ENCODE measurements at places on chromosomes 16 and 17.

DNA sequence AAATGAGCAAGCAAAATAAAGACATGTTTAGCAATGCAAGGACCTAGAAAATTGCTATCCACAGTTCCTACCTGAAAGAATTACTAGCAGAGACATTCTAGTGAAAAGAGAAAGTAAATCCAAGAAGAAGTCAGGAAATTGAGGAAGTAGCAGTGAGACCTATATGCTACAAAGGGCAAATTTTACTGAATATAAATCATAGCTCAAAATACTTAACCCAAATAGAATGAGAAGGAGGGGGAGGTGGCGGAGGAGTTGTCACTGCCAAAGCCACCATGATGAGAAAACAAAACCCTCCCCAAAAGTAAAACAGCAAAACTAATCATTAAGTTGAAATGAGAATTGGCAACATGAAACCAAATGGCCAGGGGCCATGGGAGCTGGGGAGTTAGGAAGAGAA is 39.3 kb downstream of the PITPNM3 start:
- DNase-seq: no peak

DNA sequence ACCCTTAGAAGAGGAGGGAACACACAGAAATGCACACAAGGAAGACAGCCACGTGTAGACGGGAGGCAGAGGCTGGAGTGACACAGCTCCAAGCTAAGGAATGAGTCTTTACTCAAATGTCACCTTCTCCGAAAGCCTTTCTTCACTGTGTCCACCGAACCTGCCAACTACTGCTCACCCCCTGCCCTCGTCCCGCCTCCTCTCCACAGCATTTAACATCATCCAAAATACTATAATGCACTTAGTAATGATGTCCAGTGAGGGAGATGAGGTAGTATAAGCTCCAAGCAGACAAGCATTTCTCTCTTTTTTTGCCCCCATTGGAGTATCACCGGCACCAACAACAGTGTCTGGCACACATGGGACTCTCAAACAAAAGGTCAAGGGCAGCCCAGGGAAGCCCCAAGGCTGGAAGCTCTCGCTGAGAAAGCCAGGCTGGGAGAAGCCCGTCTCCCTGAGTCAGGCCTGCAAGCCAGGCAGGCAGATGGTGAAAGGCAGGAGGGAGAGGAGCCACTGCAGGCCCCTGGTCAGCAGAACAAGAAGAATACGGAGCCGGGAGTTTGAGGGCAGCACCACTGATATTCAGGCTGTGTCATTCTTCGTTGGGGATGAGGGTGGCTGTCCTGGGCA is 25.9 kb downstream of the ZFHX3 start:
- DNase-seq: no peak

DNA sequence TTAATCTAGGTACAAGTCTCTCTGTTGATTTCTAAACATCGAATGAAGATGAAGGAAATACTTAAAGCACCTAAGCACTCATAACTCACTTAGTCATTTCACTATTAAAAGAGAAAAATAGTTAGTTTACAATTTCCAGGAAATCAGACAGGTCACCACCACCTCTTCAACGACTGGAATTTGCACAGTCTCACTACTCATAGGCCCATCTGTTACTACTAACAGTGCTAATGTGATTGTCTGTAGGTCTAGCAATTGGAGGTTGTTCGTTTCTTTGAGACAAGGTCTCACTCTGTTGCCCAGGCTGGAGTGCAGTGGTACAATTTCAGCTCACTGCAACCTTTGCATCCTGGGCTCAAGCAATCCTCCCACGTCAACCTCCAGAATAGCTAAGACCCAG is 444.6 kb downstream of the MAF start:
- DNase-seq: no peak

GRCh38 chr16:88702371-88703210 is 3.6 kb downstream of the RNF166 start:
- no peak for DNase-seq

- no peak for DNase-seq
Measured at GRCh38 chr16:2432801-2433505, 3.7 kb downstream of the CCNF start.

DNA sequence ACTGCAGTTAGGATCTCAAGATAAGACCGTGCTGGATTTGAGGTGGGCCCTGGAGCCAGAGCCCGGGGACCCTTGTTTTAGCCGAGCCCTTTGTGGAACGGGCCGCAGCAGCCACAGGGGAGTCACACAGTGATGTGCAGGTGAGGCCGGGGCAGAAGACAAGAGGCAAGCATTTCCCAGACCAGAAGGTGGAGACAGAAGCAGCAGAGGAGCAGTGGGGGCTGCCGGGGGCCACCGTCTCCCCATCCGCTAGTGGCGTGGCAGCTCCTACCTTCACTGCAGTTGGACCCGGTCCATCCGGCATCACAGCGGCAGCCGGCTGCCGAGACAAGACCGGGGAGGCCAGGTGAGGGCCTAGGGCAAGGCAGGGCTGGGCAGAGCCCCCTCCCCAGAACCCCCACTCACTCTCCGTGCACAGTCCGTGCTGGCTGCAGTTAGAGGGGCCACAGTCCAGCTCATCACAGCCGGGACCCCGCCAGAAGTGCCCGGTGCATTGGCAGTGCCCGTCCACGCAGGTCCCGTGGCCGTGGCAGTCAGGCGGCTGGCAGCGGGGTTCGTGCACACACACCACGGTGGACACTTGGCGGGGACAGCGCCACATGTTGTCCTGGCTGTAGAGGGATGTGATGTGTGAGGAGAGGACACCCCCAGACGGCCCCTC is 6.0 kb downstream of the NAGPA start:
- no peak for DNase-seq

DNA sequence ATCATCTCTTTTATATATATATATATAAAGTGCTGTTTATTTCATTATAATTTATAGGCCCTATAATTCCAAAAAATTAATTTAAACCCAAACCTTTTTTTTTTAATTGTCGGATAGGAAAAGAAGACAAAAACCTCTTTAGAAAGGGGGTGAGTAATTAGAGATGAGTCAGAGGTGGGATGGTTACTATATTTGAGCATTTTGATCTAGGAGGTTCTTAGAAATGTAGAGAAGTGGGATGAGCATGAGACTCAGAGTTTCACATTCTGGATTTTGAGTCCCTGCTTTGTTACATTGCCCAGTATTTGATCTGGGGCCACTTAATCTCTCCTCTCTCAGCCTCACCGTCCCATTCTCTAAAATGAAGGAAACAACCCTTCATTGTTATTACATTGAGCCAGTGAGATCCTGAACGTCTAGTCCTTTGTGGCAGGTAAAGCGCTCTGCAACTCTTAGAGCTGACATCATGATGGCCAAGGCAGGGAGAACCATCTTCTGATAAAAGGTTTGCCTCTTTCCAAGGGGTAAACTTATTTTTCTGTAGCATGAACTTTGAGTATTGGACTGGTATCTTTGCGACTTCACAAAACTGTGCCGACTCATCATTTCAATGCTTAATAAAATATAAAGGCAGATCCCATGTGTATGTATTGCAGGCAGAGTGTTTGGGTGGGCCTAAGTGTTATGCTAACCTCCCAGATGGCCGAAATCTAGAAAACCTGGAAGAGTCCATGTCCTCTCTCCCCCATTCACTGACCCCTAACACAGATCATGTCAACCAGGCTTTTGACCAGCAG is 21.3 kb downstream of the HS3ST3B1 start:
- DNase-seq: no peak

DNA sequence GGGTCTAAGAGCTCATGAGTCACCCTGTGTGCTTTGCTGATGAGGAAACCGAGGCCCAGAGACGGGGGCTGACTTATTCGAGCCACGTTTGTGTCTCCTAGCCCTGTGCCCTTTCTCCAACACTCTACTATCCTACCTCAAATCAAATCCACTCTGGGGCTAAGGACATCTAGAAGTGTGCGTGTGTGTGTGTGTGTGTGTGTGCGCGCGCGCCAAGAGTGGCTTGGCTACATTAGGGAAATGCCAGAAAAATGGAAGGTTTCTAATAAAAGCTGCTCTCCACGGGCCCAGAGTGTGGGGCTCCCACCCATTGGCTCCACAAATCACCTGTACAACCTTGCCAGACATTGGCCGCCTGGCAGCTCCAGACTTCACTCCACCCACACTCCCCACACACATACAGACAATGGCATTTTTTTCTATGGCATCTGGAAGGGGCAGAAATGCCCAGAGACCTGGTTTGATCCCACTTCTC is 30.3 kb upstream of the PHOSPHO1 start:
- no peak for DNase-seq

- no peak for DNase-seq
Measured at GRCh38 chr17:61597607-61598006, 6.6 kb upstream of the NACA2 start.

DNA sequence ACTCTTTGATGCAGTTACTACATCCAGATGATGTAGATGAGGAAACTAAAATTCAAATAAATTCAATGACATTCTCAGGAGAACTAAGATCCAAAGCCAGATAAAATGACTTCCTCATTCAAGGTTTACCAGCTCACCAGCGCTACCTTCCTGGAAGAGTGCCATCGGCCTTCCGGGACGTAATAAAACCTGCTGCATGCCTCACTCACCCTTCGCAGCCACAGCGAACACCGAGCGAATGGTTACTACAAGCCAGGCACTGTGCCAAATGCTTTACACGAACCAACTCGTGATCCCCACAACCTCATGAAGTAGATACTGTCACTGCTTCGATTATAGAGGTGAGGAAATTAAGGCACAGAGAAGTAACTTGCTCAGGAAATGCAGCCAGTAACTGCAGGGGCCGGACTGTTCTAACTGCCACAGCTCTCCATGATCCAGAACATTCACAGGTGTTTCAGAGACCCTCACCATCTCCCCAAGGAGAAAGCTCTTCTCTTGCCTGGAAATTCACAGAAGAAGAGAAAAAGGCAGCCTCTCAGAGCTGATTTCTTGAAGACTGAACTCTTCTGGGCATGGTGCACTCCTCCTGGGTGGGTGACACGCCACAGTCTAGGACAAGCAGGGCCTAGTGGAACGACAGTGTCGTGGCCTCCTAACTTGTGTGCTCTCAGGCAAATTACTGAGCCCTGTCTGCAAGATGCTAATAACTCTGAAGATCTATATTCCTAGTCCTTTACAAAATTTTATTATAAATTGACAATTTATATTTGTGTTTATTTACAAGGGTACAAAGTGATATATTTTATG is 46.8 kb downstream of the HIC1 start:
- DNase-seq: no peak

DNA sequence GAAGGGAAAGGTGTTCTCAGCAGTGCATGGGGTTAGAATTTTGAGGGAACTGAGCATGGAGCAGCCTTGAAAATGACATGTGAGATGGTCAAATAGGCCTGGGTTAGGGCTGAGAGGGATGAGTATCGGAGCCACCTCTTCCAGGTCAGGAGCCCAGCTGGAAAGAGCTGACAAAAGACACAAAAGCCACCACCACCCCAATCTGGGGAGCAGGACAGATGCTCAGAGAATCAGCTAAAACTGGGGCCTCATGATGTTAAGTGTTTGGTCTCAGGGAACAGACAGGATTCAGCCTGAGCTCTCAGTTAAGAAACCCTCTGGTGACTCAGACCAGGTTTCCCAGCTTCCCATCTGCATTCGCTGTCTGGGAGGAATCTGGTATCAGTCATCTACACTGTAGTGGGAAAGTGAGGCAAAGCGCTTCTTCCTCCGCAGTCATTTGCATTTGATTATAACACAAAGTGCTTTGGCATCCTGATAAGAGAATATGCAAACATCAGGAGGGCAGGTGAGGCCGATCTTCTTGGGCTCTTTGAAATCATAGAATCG is 2.6 kb downstream of the WNT9B start:
- DNase-seq: no peak

GRCh38 chr17:30398328-30399041 is 19.8 kb downstream of the CPD start:
- no peak for DNase-seq

DNA sequence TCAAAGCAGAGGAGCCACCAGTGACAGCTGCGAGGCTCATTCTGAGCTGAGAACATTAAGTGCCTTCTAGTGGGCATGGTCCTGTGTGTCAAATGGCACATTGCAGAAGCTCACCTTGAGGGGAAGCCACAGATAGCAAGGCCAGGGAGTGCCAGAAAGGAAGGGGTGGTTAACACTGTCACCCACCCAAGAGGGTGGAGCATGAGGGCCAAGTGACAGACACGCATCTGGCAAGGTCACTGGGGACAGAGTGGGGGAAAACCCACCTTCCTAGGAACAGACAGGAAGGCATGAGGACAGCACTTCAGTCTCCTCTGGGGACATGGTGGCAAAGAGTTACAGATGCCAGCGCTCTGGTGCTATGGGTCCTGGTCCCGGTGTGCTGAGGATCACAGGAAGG is 22.1 kb downstream of the NUBP1 start:
- no peak for DNase-seq

DNA sequence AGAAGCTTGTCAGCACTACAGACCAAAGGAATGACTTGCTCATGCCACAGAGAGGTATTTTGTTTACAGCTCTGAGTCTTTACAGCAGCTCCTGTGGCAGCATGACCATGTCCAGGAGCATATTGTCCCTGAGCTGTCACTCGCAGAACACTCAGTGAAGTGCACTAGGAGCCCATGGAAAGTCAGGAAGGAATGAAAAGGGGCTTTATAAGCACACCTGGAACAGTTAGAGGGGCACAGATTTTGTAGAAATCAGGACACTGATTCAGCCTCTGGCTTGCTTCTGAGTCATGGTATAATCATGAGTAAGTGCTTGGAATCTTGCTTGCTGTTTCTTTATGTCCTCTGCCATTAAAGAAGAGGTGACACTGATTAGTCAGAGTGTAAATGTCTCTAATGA is 41.0 kb downstream of the TADA2A start:
- no peak for DNase-seq

DNA sequence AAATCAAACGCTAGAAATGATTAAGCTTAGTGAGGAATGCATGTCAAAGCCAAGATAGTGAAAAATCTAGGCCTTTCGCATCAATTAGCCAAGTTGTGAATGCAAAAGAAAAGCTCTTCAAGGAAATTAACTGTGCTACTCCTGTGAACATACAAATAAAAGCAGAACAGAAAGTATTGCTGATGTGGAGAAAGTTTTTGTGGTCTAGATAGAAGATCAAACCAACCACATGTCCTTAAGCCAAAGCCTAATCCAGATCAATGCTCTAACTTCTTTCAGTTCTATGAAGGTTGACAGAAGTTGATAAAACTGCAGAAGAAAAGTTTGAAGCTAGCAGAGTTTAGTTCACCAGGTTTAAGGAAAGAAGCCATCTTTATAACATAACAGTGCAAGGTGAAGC is 1044.6 kb downstream of the CDH11 start:
- DNase-seq: no peak

DNA sequence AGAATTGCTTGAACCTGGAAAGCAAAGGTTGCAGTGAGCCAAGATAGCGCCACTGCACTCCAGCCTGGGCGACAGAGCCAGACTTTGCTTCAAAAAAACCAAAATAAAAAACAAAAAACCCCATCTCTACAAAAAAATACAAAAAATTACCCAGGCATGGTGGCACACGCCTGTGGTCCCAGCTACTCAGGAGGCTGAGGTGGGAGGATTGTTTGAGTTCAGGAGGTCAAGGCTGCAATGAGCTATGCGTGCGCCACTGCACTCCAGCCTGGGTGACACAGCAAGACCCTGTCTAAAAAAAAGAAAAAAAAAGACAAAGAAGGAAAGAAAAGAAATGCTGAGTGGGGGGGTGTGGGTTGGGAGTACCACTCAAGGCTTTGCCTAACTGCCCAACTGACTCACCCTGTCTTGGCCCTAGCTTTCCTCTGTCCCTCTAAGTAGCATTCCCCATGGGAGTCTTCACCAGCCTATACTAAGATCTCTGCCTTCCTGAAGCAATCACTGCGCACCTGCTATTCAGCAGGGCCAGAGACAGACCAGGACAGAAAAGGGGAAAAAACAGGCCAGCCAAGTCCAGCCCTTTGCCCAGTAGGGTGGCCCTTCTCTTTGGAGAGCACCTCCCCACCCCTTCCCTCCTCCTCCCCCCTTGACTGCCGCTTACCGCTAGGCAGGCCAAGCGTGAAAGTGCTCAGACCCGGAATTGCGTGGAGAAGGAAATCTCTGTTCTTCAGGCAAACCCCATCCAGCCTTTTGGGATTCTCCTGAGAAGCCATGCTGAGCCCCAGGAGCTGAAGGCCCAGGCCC is 45.8 kb downstream of the RTN4RL1 start:
- no peak for DNase-seq
